Amniotic epithelial cell (primary cell): ENCODE measurements at places on chromosomes 3 and 15.

DNA sequence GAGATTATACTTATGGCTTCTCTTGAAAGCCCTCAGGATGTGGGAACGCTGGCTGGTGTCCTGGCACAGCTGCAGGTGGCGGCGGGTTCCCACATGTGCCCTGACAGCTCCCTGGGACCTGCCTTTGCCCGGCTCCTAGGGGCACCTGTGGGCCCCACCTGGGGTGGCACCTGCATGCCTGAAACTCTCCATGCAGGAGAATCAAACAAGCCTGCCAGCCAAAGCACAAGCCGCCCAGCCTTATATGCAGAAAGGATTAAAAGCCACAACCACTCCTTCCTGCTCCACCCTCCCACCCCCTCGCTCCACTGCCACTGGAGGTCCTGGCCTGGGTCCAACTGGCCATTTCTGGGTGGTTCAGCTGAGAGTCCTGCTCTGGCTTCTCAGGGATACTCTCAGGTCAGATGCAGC is 18.1 kb downstream of the TRPM1 start:
- DNase-seq, result no peak

GRCh38 chr3:160413613-160414248 is 14.3 kb downstream of the SMC4 start:
- DNase-seq, result peak; percentile 78

DNA sequence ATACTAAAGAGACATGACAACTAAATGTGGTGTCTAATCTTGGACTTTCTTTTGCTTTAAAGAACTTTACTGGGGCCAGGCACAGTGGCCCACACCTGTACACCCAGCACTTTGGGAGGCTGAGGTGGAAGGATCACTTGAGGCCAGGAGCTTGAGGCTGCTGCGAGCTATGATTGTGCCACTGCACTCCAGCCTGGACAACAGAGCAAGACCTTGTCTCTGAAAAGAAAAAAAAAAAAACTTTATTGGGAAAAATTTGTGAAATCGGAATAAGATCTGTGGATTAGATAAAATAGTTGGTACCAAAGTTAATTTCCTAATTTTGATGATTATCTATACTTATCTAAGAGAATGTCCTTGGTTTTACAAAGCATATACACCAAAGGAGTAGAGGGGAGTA is 34.4 kb upstream of the USP3 start:
- no peak for DNase-seq

- DNase-seq, result no peak
Observed at GRCh38 chr3:184315871-184316661, 1.7 kb downstream of the EIF4G1 start.

DNA sequence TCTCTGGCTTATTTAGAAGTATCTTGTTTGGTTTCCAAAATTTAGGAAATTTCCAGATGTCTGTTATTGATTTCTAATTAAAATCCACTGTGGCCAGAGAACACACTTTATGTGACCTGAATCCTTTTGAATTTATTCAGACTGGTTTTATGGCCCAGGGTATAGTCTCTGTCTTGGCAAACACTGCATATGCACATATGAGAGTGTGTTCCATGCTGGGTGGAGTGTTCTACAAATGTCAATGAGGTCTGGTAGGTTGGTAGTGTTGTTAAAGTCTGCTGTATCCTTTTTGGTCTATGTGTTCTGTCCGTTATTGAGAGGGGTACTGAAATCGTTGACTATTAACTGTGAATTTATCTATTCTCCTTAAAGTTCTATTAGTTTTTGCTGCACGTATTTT is 30.2 kb downstream of the PGPEP1L start:
- no peak for DNase-seq

DNA sequence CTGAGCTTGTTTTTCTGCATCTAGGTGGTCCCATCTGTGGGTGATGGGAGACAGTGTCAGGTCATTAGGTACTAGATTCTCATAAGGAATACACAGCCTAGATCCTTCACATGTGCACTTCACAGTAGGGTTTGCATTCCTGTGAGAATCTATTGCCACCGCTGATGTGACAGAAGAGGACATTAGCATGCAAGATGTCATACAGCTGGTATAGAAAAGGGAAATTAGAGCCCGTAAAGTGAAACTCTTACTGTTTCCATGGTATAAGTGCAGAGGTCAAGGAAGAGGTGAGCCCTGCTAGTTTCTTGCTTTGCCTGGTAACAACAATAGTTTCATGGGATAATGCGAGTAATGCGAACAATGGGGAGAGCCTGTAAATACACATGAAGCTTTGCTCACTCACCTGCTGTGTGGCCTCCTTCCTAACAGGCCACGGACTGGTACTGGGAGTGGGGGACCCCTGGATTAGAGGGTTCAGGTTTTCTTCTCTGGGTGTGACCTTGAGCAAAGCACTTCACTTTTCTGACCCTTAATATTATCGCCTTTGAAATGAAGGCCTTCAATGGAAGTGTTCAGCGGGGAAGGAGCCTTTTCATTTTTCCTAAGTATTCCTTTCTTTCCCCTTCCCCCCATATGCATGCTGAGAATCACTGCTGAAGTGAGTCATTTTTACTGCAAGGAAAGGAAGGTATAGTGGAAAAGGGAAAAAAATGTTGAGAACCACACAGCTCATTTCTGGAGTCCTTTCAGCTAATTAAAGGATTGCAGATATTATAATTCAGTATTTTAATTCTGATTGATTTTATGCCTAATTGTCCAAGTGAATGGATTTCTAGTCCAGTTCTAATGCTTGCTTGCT is 286.4 kb downstream of the UBE2E2 start:
- peak; percentile 9 for DNase-seq

- peak; percentile 27 for DNase-seq
Observed at GRCh38 chr15:63347074-63347857, 34.4 kb downstream of the CA12 start.

GRCh38 chr3:45677033-45677446 is 12.2 kb upstream of the SACM1L start:
- DNase-seq, result peak; percentile 77

DNA sequence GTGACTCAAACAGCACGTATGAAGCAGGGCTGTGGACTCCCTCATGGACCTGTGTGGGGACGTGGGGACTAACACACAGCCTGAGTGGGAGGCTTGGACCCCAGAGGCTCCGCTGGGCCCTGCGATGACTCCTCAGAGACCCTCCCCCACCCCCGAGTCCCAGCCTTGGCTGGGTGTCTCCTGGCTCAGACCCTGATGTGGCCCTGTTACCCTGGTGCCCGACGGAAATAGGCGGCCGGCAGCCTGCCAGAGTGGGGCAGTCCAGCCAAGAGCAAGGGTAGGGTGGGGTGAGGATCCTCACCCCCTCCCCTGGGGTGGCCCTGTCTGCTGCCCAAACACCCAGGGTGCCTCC is 15.3 kb downstream of the TNK2 start:
- DNase-seq, result no peak

GRCh38 chr3:126965526-126966080 is 17.3 kb upstream of the PLXNA1 start:
- no peak for DNase-seq

DNA sequence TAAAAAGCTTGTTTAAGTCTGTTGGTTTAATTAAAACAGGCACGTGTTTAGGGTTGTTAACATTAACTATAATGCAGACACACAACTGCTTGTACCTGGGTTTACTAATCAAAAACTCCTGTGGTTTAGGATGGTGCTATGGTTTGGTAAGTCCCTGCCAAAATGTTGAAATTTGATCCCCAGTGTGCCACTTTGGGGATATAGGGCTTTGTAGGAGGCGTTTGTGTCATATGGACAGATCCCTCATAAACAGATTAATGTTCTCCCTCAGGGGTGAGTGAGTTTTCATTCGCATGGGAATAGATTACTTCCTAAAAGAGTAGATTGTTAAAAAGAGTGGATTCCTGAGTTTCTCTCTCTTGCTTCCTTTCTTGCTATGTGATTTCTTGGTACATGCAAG is 18.7 kb upstream of the GK5 start:
- no peak for DNase-seq

- DNase-seq, result no peak
Observed at GRCh38 chr3:38649500-38650247, at the start of gene SCN5A. TSS of gene SCN5A (minus strand) at chr3:38649687. CDS start at chr3:38633307, 16,380 bp downstream.

DNA sequence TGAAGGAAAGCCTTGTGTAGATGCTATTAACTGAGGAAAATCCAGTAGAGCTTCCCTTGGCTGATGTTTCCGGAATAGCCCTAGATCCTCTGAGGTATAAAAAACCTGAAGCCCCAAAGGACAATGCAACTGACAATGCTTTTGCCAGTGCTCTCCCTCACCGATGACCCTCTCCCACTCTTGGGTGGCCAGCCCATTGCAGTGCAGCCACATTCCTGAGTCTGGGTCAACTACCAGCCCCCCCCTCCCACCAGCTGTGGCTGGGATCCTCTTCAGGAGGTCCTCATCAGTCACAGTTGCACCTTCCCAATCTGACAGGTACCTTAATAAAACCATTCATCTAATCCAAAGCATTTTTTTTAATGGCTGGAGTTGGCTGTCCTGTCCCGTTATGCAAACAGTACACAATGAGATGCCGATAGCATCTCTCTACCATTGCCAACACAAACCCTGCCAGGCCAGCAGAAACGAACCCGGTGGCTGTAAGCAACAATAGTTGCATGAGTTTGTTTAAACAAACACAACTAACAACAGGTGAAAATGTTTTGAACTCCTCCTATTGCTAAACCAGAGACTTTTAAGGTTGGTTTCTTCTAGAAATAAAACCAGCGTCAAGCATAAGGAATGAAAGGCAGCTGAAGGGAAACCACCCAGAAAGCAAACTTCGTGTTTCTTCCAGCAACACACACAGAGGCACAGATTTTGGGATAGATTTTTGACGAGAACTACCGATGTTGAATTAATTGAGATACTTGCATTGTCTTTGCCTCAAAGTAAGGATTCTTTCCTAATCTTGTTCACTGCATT is 128.3 kb upstream of the ARHGEF3 start:
- DNase-seq, result no peak

DNA sequence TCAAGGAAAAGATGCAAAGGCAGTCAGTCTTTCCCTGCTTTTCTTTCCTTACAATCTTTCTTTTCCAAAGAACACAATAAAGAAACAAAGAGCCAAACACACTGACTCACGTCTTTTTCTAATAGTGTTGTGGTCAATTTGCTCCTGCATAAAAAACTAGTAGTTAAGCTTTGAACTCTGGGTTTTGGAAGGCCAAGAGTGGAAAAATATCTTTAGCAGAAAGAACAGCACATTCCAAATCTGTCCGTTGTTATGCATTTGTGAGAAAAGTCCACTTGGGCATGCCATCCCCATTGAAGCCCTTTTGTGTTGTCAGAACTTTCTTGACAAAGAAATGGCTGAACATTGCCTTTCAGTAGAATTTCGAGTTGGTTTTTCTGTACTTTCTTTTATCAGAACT is 18.2 kb downstream of the COL8A1 start:
- peak; percentile 47 for DNase-seq

- peak; percentile 33 for DNase-seq
Observed at GRCh38 chr15:89654847-89655805, at the start of gene KIF7. TSS of gene KIF7 (minus strand) at chr15:89655467. CDS start at chr15:89652930, 2,537 bp downstream.

DNA sequence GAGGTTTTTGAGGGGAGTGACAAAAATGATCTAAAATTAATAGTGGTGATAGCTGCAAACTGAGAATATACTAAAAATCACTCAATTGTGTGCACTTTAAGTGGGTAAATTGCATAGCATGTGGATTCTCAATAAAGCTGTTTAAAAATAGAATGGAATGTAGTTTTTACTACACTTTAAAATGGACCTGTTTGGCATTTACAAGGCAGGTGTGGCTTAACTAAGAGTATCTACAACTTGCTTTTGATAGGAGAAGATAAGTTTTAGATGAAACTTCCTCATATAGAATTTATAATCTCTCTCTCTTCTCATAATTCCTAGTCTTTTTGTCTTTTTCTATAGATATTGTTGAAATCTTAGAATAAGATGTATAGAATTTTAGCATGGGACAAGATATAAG is 40.3 kb downstream of the THRB start:
- no peak for DNase-seq

DNA sequence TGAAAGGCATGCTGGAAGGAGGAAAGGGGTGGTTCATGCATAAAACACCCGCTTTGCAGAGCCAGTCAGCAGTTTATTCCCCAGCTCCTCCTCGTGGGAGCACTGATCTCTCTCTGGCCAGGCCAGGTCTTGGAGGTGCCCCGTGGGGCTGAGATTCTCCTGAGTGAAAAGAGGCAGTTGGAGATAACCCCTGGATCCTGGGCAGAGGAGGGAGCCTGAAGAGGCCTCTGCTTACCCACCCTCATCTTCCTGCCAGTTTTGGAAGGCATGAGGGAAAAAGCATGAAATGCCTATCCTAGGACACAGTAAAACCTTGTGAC is 108.3 kb downstream of the SEMA5B start:
- no peak for DNase-seq

- DNase-seq, result no peak
Observed at GRCh38 chr3:105802118-105802706, 66.6 kb downstream of the CBLB start.

DNA sequence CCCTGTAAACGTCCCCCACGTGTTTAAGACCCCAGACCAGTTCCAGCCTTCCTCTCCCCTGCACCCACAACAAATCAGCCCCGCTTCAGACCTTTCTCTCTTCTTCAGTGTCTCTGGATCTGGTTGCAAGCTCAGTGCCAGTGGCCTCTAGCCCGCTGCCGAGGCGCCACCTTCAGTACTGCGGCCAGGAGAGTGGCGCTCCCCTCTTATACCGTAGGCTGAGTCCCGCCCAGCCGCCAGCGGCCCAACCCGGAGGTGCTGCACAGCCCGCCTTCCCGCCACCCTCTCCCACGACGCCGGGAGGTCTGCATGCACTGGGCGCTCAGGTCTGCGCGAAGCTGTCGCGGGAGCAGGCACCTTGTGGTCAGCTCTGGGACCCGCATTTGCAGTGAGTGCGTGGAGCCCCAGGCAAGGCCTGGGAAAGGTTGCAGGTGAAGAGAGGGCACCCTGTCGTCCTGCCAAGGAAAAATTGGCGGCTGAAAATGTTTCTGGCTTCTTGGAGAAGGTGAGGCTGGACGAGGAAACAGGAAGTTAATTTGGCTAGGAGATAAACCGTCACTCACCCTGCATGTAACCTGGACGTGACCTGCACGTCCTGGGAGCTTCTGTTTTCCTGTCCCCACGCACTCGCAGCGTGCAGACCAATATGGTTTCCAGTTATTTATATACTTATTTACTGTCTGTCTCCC is at the start of gene C2CD4B:
C2CD4B (minus strand) TSS at position 182 of the 689 bp plus-strand sequence. CDS start 301 bp downstream, outside the sequence.
- no peak for DNase-seq

GRCh38 chr15:87135109-87135508 is 1055.4 kb downstream of the AGBL1 start:
- DNase-seq, result peak; percentile 9

- DNase-seq, result no peak
Observed at GRCh38 chr3:18743761-18744160, 318.6 kb upstream of the SATB1 start.

DNA sequence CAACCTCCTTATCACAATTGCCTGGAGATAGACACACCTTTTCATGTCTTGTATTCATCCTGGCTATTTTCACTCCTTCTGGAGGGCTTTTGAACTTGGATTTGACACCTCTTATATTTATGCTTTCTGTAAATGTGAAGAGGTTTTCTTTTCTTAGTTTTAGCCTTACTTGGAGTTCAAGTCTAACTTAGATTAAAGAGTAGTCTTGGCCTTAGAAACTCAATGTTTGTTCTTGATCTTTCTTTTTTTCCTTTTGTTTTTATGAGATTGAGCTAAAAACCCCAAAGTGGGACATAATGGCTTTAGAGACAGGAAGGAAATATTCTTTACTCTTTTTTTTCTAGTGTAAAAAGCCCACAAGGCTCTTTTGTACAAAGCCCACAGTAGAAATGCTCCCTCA is 1054.9 kb downstream of the ROBO1 start:
- no peak for DNase-seq
